ENCODE measurements at places on chromosomes 1 and 21.

GRCh38 chr1:206713070-206713469, 28.4 kb downstream of the MAPKAPK2 start:
- DNase-seq: no peak

DNA sequence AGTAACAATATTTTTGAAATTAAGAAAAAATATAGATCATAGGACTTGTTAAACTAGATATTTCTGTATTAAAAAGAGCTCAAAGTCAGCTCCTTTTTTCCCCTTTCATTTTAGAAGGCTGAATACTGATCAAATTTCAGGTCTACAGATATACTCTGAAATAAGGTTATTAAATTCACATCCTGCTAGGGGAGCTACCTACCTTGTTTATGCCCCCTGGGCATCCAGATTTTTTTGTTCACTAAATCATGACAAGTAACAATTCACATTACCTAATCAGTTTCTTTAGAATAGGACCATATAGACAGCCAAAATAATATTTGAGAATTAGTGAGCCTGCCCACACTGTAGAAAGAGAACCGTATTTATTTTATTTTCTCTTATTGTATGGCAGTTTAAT, 276.2 kb downstream of the USP25 start:
- DNase-seq: no peak

GRCh38 chr1:244439391-244440032, 12.2 kb downstream of the ADSS2 start:
- DNase-seq: no peak

- no peak for DNase-seq
Measured at GRCh38 chr1:164823486-164824279, 264.7 kb downstream of the PBX1 start.

DNA sequence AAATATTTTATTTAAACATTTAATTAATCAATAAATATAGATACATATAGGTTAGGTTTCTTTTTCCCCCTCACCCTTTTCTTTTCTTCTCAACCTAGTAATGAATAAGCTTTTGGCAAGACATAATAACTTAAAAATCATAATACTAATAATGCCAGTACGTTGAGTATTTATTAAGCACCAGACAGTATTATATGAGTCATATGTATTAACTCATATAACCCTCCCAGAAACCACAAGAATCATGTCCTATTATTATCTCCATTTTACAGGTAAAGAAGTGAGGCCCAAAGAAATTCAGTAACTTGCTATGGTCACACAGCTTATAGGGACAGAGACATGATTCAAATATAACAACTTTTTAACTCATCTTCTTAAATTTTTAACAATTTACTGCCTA, 834.5 kb upstream of the ADGRL2 start:
- DNase-seq: no peak

Data from cerebellar cortex (tissue), 1 donor.